Pulmonary artery endothelial cell (primary cell): ENCODE measurements at places on chromosomes 7 and 10. TPM values are rescaled to one million over a fixed set of nuclear protein-coding genes. Genes with fewer than 3 reads are reported as not detected.

Gene GFRA1
- 0.07 and 2.1 TPM in 2 replicates for total RNA-seq

Gene PILRA
- total RNA-seq: 0.13 TPM in 1 of 2 replicates, not detected in the other

Gene RELN
- 1.0 and 7.9 TPM in 2 replicates for total RNA-seq

Gene ADRB1
- total RNA-seq: 0.13 and 0.28 TPM in 2 replicates

Gene AEBP1
- 2.6 and 5.4 TPM in 2 replicates for total RNA-seq

Gene SEMA3A
- total RNA-seq: 0.20 and 0.92 TPM in 2 replicates

Gene OPALIN
- total RNA-seq: not detected in 2 replicates

Gene CHST15
- total RNA-seq: 29.0 and 36.3 TPM in 2 replicates

Gene RGR
- total RNA-seq: not detected in 2 replicates

Gene PLAU
- total RNA-seq: 25.9 and 29.0 TPM in 2 replicates

Gene WDFY4
- 7.1 and 19.1 TPM in 2 replicates for total RNA-seq

Gene SFRP4
- 0.04 TPM in 1 of 2 replicates, not detected in the other for total RNA-seq

Gene SAMD9L
- 15.0 and 26.8 TPM in 2 replicates for total RNA-seq

Gene ATRNL1
- 0.07 and 0.53 TPM in 2 replicates for total RNA-seq

Gene PALD1
- total RNA-seq: 53.7 and 90.4 TPM in 2 replicates

Gene MRLN
- not detected in 2 replicates for total RNA-seq

Gene R3HCC1L
- 12.1 and 12.2 TPM in 2 replicates for total RNA-seq

Gene FFAR4
- not detected in 2 replicates for total RNA-seq

Gene TBX20
- total RNA-seq: 5.9 and 9.9 TPM in 2 replicates

Gene KCNH2
- total RNA-seq: 0.07 TPM in 1 of 2 replicates, not detected in the other

Gene AKR1C2
- total RNA-seq: 2.5 and 4.0 TPM in 2 replicates

Gene CPN1
- not detected in 2 replicates for total RNA-seq

Gene ADRA2A
- total RNA-seq: 0.13 and 0.49 TPM in 2 replicates

Gene CPSF4
- 31.5 and 37.7 TPM in 2 replicates for total RNA-seq

Gene GRB10
- total RNA-seq: 91.1 and 93.7 TPM in 2 replicates

Gene RAPGEF5
- 72.7 and 106 TPM in 2 replicates for total RNA-seq

Gene IKZF1
- under 0.01 TPM in 1 of 2 replicates, not detected in the other for total RNA-seq

Gene EDRF1
- total RNA-seq: 17.2 and 22.4 TPM in 2 replicates

Gene WBP1L
- total RNA-seq: 46.8 and 72.1 TPM in 2 replicates

Gene NXPH1
- total RNA-seq: not detected in 2 replicates

Gene NEUROG3
- not detected in 2 replicates for total RNA-seq

Gene KIN
- 5.7 and 5.9 TPM in 2 replicates for total RNA-seq

Gene SLC29A4
- total RNA-seq: 1.7 and 2.7 TPM in 2 replicates

Gene HOXA10
- total RNA-seq: 0.07 and 0.14 TPM in 2 replicates

Gene PRSS1
- not detected in 2 replicates for total RNA-seq

Gene GDF2
- total RNA-seq: not detected in 2 replicates

Gene MUC3A
- total RNA-seq: not detected in 2 replicates

Gene TMEM178B
- 0.07 TPM in 1 of 2 replicates, not detected in the other for total RNA-seq

Gene TRIM50
- not detected in 2 replicates for total RNA-seq

Gene ATP5F1C
- 308 and 315 TPM in 2 replicates for total RNA-seq

Gene TUBGCP2
- 59.4 and 60.9 TPM in 2 replicates for total RNA-seq

Gene LIPJ
- total RNA-seq: 0.21 TPM in 1 of 2 replicates, not detected in the other

Gene NPSR1
- total RNA-seq: not detected in 2 replicates

Gene C10orf90
- not detected in 2 replicates for total RNA-seq

Gene OR2A12
- not detected in 2 replicates for total RNA-seq

Gene CFAP43
- total RNA-seq: 0.07 TPM in 2 replicates

Gene ATOH7
- not detected in 2 replicates for total RNA-seq

Gene SLC25A13
- 20.9 and 21.3 TPM in 2 replicates for total RNA-seq

Gene C10orf67
- total RNA-seq: not detected in 2 replicates

Gene NEUROD6
- not detected in 2 replicates for total RNA-seq

Gene CDHR3
- 1.1 and 1.4 TPM in 2 replicates for total RNA-seq

Gene LHFPL3
- total RNA-seq: not detected in 2 replicates
